ENCODE measurements at places on chromosomes 1 and 21.
A peak's percentile ranks its signal among the peaks of the same experiment; 100 is the strongest.

GRCh38 chr1:32716312-32717148 is 14.0 kb upstream of the SYNC start:
- peak; percentile 82 for DNase-seq

GRCh38 chr1:18166341-18166740 is 58.7 kb downstream of the IGSF21 start:
- no peak for DNase-seq

GRCh38 chr21:43684424-43684823 is 25.1 kb downstream of the RRP1B start:
- DNase-seq = no peak

DNA sequence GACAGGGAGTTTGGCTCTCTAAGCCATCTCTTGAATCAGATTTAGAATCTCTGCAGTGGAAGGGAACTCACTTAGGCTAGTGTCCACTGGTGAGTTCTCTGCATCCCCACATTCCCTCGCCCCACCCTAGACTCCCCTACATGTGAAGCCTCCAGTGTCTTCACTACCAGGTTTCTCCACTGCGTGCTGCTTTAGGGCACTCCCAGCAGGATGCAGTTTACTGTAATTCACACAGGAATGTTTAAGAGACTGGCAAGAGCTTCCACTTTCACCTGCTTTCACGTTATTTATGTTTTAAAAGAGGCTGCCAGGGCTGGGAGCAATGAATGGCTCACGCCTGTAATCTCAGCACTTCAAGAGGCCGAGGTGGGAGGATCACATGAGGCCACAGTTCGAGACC is 60.2 kb downstream of the KAZN start:
- DNase-seq = no peak

- no peak for DNase-seq
Observed at GRCh38 chr1:112255080-112255479, 140.9 kb upstream of the CTTNBP2NL start.

GRCh38 chr1:6989212-6990159 is 204.2 kb downstream of the CAMTA1 start:
- no peak for DNase-seq

- DNase-seq = no peak
Observed at GRCh38 chr1:39643705-39644104, 4.3 kb upstream of the HEYL start.

DNA sequence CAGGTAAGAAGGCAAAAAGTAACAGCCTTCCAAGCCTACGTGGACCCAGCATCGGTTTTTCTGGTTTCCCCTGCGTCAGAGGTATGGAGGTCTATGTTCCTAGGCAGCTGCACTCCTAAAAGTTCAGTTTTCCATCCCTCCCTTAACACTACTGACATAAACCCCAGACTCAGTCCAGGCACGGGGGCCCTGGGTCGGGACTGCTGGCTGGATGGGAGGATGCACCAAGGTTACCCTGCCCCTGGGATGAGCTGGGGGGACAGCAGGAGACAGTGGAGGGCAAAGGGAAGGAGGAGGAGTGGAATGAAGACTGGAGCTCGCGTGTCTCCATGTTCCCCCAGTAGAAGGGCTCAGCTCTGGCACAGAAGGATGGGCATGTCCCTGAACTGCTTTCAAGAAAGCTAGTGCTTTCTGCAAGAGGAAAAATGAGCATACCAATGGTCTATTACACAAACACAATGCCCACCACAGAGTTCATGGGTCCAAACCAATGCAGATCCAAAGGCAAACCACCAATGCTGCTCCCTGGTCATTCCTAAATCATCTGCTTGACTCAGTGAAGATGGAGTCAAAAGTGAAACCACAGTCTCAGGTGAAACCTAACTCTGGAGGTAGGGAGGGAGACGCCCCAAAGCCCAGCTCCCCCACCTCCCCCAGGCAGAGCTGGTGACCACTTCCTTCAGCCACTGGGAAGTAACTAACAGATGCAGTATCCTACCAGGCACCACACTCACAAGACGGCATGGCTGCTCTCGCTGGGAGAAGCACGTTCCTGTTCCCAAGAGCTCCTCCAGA is 54.9 kb downstream of the CD46 start:
- no peak for DNase-seq

GRCh38 chr21:42939582-42940413 is 14.4 kb upstream of the ERVH48-1 start:
- DNase-seq = no peak

GRCh38 chr1:46306159-46306530 is 2.6 kb downstream of the UQCRH start:
- no peak for DNase-seq

- no peak for DNase-seq
Observed at GRCh38 chr21:39020751-39021477, 162.3 kb downstream of the PSMG1 start.

DNA sequence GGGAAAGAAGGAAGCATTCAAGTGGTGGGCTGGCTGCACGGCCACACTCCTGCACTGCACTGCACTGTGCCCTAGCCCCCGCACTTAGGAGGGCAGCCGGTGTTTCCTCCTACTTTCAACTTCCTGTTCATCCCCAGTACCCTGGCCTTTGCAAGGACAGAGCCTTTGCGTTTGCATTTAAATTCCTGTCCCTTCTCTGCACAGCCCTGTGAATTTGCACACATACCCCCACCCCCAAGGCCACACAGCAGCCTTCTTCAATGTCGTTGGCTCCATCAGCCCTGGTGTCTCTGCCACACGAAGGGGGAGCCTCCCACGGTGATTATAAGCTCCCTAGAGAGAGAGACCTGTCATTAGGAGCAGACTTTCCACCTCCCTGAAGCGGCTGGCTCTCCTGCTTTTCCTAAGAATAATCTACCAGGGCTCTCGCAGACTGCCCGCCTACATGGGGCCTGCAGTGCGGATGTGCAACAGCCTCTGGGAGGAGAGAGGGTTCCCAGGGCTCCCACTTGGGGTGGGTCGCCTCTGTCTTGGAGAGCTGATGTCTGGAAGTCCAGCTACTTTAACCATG is 13.2 kb upstream of the SLC45A3 start:
- no peak for DNase-seq

DNA sequence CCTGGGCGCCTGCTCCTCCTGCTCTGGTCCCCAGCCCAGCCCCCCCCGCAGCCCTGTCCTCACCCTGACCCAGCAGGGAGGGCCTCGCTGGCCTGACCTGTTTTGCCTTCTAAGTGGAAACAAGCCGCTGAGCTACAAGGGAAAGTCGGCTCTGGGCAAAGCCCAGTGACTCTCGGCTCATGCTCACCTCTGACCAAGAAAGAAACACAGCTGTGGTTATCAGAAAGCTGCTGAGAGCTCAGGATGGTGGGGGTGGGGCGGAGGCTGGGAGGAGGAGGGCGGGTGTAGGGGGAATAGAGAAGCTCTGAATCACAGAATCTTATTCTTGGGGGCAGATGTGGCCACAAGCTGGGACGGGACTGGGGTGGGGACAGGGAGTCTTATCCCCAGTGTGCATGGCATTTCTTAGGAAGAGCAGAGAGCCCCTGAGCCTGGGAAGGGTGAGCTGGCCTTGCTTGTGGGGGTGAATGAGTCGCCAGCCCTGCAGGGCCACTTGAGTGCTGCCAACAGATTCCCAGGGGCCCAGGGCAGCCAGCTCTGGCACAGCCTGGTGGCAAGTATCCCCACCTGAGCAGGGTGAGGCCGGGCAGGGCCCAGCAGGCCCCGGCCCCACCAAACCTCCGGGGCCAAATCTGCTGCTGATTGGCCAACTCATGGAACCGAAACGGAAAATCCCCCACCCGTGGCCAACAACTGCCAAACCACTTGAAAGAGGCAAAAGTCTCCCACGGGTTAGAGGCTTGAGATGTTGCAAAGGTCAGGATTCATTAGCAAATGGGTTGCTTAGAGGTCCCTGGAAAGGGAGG is 120.6 kb downstream of the SPSB1 start:
- DNase-seq = no peak

All from ecto neural progenitor cell (in vitro differentiated cells).